Inflammatory macrophage treated with lipopolysaccharide for 4 hours (primary cell): ENCODE measurements at places on chromosomes 2 and 18.

DNA sequence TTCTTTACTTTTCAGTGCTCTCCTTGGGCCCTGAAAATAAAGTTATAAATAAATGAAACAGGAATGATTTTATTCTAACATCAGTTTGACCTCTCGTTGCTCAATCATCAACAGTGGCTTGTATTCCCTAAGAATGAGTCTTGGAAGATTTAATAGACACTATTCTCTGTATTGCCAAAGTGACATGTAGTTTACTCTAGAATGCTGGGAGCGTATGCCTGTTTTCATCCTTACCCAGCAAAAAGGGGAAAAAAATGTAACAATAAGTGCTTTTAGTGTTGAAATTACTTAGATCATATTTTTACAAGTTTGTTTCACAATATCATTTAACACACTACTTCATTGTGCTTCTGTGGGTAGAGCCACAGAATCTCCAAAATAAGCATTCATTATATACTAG is 240.6 kb upstream of the CWC22 start:
- DNase-seq: no peak

GRCh38 chr18:54169431-54170403 is 54.8 kb downstream of the MBD2 start:
- no peak for DNase-seq

- DNase-seq: no peak
These were observed 57.7 kb downstream of the HAUS1 start for GRCh38 chr18:46161703-46162396.

- no peak for DNase-seq
These were observed 13.7 kb upstream of the ZNF532 start for GRCh38 chr18:58850786-58851469.

- no peak for DNase-seq
These were observed 68.9 kb upstream of the CELF4 start for GRCh38 chr18:37634516-37634915.

DNA sequence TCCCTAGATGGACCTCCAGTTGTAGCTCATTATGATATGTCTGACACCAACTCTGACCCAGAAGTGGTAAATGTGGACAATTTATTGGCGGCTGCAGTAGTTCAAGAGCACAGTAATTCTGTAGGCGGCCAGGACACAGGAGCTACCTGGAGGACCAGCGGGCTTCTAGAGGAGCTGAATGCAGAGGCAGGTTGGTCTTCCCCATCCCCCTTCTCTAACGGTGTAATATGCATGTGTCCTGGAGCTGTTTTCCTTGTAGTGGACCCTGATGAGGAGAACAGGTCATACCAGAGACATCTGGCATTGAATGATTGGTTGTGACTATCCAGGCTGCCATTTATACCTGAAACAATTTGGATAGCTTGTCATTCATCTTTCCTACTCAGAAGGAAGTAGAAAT is 135.8 kb downstream of the HAUS1 start:
- no peak for DNase-seq

GRCh38 chr2:215745331-215745730 is 268.0 kb downstream of the MREG start:
- DNase-seq: peak; percentile 93

- DNase-seq: peak; percentile 63
These were observed 6.0 kb downstream of the NEMP2 start for GRCh38 chr2:190528521-190529001.

DNA sequence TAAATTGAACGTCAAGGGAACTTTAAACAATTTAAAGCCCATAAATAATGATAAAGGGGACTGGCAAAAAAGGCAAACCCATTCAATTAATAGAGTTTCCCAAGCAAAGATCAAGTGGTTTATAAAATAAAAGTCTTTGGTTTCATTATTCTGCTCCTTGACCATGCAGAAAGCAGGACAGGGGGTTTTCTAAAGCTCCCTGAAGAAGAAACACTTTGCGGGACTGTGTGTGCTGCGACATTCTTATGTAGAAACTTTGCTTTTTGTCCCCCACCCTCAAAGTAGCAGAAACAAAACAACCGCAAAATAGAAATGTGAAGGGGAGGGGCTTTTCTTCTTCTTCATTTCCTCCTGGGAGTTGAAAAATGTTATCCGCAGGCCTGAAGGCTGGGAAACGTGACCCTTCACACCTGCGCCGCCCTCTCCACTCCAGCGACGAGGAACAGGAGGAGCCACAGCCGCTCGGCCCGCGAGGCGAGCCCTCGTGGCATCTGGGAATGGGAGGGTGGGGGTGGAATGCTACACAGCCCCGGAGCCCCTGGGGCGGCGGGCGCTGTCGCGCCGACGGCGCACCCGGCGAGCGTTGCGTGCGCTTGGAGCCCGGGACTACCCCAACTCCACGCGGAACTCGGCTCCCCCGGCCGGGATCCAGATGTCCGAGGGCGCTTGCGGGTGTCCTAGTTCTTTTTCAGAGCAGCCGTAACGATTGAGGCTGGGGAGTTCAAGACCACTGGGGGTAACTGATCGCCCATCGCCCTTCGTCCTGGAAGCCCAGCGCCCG is 4.3 kb upstream of the GBX2 start:
- DNase-seq: no peak

- DNase-seq: no peak
These were observed 120.0 kb upstream of the FHL2 start for GRCh38 chr2:105518897-105519296.

DNA sequence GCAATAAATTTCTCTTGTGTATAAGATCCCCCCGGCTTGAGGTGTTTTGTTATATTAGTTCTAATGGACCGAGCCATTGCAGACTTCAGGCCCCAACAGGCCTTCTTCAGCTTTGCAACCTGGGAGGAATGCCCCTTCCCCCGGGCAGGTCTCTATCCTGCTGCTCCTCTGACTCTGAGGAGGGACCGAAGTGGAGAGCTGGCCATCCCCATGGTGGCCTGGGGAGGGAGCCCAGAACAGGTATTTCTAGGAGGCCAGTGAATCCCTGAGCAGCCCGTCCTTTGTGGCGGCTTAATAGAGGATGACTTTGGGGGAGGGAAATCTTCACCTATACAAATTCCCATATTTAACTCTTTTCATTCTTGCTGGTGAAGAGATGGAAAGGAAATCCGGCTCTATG is 715.8 kb upstream of the SOX11 start:
- DNase-seq: no peak

GRCh38 chr2:137729305-137729704 is 235.0 kb upstream of the HNMT start:
- no peak for DNase-seq
